Hippocampal formation (tissue), 2 donors: ENCODE measurements at places on chromosomes 7 and 10.

DNA sequence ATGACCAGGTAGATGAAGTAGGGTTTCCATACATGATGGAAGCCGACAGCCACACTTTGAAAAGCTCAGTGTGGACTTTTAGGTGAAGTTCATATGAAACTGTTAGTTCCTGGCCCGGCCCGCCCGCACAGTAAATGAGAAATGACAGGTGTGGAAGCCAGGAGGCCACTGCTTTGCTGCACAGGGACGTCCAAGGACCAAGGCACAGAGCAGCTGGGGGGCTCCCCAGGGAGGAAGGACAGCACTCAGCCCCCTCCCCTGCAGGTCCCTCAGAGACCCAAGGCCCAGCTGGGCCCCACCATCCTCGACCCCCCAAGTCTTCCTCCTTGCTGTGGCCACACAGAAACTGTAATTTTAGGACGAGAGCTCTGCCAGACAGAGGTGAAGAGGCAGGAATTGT, 219.2 kb downstream of the PTPRN2 start:
- no peak for DNase-seq

DNA sequence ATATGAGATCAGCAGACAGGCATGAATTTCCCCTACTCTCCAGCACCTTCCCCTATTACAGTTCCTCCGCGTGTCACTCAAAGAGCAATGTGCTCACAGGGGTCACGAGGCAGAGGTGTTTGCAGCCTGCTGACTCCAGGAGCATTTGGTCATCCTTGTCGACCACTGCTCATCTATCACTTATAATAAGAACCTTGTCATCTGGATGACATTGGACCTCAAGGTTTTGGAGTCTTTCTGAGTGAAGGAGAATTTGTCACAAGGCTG, 32.9 kb upstream of the PLPP4 start:
- DNase-seq = no peak

GRCh38 chr10:69295027-69295636, 16.8 kb downstream of the HK1 start:
- DNase-seq = no peak

- DNase-seq = no peak
Observed at GRCh38 chr7:113008755-113009154, 77.9 kb downstream of the GPR85 start.

GRCh38 chr10:12448729-12449391, 99.5 kb downstream of the CAMK1D start:
- no peak for DNase-seq

- no peak for DNase-seq
Observed at GRCh38 chr10:522350-522749, 167.1 kb downstream of the DIP2C start.

- no peak for DNase-seq
Observed at GRCh38 chr7:132519936-132520335, 56.3 kb downstream of the PLXNA4 start.

- DNase-seq = no peak
Observed at GRCh38 chr10:110993024-110993693, 73.8 kb downstream of the SHOC2 start.

DNA sequence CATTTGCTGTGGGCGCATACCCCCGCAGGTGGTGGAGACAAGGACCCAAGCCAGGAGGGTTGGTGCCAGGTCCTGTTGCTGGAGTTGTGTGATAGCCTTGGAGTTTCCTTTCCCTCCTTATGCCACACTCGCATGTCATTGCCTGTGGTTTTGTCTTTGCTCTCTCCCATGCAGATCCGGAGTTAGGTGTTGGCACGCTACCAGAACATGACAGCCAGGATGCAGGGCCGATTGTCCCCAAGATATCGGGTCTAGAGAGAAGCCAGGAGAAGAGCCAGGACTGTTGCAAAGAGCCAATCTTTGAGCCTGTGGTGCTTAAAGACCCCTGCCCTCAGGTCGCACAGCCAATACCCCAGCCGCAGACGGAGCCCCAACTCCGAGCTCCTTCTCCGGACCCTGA, 369.2 kb upstream of the GALNT17 start:
- no peak for DNase-seq

- DNase-seq = no peak
Observed at GRCh38 chr10:103047381-103047780, 129.3 kb downstream of the CNNM2 start.

DNA sequence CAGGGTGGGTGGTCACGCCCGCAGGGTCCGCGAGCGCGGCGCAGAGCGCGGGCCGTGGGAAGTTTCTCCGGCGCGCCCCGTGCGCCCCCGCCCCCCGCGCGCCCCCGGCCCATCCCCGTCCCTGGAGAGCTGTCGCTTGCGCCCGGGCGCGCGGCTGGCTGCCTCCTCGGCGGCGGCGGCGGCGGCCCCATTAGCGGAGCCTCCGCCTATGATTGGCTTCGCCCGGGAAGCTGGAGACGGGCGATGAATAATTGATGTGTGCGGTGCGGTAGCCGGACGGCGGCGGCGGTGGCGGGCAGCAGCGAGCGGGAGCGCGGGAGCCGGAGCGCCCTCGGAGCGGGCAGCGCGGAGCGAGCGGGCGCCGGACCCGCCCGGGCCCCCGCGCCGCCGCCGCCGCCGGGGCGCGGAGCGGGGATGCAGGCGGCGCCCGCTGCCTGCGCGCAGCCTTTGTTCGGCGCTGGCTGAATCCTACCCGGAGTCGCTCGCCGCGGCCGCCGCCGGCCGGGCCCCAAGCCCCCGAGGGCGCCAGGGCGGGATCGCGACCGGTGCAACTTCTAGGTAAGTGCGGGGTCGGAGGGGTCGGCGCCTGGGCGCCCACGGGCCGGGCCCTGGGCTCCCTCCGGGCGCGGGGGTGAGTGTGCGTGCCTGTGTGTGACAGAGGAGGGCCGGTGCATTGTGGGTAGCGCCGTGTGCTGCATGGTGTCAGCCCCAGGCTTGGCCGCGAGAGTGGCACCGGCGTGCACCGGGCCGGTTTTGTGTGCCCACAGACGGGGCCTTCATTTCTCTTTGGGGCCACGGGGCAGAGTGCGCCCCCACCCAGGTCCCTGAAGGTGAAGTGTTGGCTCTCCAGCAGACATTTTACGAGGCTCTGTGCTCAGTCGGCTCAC, 103.8 kb upstream of the PPIF start:
- DNase-seq = peak; percentile 61

DNA sequence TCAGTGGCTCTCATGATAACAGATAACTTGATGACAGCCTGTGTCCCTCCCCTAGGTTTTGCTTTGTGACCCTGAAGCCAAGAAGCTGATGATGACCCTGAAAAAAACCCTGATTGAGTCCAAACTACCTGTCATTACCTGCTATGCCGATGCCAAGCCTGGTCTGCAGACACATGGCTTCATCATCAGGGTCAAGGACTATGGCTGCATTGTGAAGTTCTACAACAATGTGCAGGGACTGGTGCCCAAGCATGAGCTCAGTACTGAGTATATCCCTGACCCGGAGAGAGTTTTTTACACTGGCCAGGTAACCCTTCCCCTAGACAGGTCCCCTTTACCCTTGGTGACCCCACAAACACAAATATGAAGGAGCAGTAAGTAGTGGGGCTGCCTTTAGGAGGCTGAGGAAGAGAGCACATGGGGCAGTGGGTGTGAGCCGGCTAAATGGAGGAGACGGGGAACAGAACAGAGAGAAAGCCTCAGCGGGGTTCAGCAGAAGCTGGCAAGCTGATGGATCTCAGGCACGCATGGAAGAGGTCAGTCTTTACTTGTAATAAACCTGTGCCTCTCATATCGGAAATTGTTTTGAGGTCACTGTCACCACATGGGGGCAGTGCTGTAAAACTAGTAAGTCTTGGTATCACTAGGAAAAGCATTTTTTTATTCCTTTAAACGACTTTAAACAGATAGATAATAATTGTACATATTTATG, 20.2 kb downstream of the PDCD11 start:
- peak; percentile 4 for DNase-seq

GRCh38 chr7:148503900-148504487, 86.6 kb upstream of the C7orf33 start:
- no peak for DNase-seq

DNA sequence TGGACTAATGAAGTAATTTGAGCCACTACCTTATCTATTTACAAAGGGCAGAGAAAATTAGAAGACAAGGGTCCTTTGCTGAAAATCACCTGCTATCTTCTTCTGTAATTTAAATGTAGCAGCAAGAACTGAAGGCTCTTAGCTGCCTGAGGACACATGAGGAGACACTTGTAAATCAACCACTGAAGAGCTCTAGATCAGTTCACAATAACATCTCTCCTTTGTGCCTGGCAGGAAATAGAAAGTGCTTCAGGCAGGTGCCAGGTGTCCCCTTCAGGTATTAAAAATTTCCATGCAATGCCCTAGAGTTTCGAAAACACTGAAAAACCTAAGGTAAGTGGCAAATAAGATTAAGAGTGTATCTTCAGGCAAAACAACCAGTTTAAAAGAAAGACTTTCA, 474.6 kb downstream of the GRM8 start:
- no peak for DNase-seq

DNA sequence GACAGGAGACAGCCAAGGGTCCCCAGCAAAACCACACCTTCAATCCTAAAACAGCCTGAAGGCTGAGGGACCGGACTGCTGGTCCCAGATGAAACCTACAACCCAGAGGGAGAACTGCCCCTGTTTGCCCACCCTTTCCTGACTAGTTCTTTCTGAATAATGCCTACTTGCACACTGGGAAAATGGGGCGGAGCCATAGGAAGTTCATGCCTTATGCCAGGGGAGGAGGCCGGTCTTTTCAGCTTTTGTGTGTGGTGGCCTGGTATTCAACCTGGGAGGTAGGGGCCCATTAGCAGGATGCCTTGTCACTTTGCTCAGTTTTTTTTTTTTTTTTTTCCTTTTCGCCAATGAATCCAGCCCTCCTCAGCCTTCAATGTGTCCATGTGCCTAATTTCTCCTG, 20.7 kb downstream of the TOMM7 start:
- no peak for DNase-seq

DNA sequence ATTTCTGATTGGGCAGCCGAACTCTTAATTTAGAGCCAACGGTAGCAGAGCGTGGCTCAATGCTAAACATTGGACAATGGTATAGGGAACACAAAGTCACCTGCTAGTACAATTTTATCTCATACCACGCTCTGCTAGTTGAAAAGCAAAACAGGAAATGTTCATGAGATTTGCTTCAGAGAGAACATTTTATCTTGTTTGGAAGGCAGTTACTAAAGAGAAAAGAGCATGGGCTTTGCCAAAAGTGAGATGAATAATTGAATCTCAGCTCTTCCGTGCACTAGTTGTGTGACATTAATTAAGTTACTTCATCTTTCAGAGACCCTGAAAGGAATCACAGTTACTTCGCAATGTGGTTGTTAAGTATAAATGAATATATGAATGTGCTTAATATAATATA, 161.5 kb upstream of the FAM13C start:
- no peak for DNase-seq

DNA sequence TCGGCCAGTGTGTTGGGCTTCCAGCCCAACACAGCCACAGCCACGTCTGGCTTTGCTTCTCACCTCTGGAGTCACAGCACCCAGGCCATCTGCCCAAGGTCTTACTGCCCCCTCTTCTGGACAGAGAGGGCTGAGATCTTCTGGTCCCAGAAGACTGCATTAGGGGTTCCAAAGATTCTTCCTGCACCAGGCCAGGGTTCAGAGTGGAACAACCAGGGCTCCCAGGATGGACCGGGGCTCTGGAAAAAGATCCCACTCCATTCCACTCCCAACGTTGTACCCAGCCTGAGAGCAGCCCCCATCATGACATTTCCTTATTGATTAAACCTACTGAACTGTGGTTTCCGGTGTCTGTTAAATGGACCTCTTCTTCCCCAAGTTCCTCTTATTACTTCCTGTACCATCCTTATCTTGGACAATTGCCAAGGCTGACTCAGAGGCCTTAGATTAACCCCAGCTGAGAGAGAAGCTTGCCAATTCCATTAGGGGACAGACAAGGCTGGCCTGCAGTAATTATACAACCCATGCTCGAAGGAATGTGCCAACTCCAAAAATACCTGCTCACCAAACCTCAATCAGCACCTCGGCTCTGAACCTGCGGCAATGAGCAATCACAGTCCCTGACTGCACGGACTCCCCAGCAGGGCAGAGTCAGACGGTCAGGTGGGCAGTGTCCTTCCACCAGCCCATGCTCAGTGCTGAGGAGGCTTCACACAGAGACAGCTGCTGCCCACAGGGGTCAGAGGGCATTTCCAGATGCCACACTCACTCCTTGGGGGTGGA, 47.9 kb upstream of the NPFFR1 start:
- DNase-seq = peak; percentile 12

DNA sequence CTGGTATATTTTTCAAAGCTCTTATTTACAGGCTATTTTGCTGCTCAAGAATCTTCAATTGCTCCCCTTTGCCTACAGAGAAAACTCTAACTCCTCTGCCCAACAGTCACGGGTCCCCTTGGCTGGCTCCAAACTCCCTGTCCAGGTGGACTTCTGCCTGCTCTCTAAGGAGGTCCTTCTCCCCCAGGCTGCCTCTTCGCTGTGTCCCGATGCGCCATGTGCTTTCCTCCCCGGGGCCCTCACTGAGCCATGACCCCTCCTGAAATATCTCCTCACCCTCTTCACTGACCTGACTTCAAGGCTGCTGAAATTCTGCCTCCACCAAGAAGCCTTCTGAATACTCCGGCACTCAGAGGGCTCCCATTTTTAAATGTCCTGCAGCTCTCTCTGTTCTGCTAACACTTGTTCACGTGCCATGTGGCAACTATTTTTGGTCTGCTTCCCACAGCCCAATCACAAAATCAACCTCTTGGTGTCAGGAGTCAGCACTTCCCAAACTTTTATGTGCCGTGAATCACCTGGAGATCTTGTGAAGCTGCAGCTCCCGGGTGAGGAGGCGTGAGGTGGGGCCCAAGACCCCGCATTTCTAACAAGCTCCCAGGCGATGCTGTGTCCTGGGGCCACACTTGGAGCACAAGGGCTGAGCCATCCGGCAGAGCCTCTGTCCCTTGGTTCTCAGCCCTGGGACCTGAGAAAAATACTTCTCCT, 85.7 kb upstream of the COL13A1 start:
- DNase-seq = no peak

- no peak for DNase-seq
Observed at GRCh38 chr10:81095238-81095637, 557.5 kb downstream of the SH2D4B start.

DNA sequence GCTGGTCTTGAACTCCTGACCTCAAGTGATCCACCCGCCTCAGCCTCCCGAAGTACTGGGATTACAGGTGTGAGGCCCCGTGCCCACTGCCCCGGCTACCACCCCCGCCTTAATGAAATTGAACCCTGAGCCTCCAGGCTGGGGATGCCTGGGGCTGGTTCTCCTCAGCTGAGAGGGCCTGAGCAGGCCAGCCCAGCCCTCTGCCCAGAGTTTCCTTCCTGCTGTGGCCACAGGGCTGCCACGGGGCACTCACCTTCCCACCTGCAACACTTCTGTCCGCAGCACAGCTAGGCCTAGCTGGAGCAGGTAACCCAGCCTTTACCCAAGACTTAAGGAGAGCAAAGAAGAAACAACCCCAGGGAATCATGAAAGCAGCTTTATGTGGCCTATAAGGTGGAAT, 78.1 kb upstream of the ANLN start:
- DNase-seq = no peak
